Activated T-helper 1 cell treated with Interleukin-2 at 50 U/mL for 16 hours (primary cell): ENCODE measurements at places on chromosomes 11 and 22.

GRCh38 chr22:30275625-30276024 is 9.0 kb upstream of the OSM start:
- DNase-seq, result no peak

GRCh38 chr11:70063555-70063954 is 14.6 kb upstream of the ANO1 start:
- no peak for DNase-seq

- DNase-seq, result no peak
Observed at GRCh38 chr11:12832480-12833224, 158.4 kb downstream of the TEAD1 start.

GRCh38 chr11:44829838-44830237 is 103.1 kb downstream of the TSPAN18 start:
- no peak for DNase-seq

- no peak for DNase-seq
Observed at GRCh38 chr11:120248551-120249278, 8.8 kb downstream of the POU2F3 start.

DNA sequence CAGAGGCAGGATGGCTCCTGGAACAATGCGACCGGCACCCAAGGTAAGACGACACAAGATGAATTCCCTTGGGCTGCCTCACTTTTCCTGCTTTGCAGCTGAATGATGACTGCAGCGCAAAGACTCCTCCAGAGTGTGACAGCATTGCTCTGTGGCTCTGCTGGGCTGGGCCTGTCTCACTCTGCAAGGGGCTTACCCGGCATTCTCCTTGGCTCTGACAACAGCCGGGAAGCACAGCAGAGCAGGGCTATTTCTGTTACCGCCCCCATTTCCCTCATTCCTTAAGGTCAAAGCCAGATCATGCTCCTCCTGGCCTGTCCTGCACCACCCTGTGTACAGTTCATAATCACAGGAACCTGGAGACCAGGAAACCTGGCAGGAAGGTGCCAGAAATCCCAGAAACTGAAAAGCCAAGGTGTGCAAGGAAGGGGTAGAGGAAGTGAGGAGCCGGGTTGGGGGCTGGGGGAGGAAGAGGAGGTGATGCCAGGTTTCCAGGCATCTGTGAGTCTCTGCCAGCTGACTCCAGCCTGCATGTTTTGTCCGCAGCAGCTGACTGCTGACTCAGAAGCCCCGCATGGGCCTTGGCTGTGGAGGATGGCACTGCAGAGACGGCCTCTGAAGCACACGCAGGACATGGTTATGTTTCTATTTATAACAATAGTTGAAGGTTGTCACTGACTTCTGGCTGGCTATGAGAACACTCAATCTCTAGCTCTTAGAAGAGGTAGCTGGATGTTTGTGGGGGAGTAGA is 113.6 kb downstream of the MICAL3 start:
- DNase-seq, result no peak

GRCh38 chr11:120517390-120517761 is 5.8 kb downstream of the GRIK4 start:
- no peak for DNase-seq

- DNase-seq, result no peak
Observed at GRCh38 chr22:23207729-23208393, 27.6 kb downstream of the BCR start.

DNA sequence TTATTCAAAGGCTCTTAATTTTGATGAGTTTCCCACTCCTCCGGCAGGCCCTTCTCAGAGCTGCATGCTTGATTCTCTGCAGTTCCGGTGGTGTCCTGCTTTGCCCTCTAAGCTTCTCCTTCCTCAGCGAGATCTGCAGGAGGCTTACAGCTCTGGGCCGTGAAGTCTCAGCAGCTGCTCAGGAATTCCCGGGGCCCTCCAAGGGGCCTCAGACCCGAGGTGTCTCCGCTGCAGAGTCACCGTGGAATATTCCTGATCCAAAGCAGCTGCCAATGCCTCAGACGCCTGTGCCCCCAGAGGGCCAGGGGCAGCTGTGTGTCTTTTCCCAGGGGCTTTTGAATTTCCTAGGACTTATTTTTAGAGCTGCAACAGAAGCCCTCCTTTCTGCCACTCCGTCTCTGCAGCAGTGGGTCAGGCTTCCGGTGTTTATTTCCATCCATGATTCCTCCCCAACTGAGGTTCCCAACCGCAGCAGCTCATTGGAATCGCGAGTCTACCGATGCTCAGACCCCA is 37.2 kb downstream of the RPS6KA4 start:
- DNase-seq, result no peak

GRCh38 chr11:17570034-17570433 is 23.0 kb downstream of the OTOG start:
- DNase-seq, result no peak

DNA sequence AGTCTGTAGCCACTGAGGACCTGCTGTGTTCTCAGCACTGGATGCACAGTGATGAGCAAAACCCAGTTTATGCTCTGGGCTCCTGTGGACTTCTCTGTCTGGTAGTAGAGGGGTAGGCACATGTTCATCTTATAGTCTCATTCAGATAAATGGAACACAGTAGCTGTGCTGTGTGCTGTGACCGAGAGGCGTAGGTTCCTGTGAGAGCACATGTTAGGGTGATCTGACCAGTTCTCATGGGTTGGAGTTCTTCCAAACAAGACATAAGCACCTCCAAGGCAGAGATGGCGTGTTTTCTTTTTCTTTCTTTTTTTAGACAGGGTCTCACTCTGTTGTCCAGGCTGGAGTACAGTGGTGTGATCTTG is 154.8 kb upstream of the RASSF10 start:
- no peak for DNase-seq

GRCh38 chr11:68523743-68524142 is 63.2 kb downstream of the PPP6R3 start:
- DNase-seq, result no peak

GRCh38 chr11:2128130-2128510 is 11.1 kb downstream of the IGF2 start:
- no peak for DNase-seq

GRCh38 chr22:32226326-32227104 is 21.6 kb upstream of the RFPL2 start:
- no peak for DNase-seq

DNA sequence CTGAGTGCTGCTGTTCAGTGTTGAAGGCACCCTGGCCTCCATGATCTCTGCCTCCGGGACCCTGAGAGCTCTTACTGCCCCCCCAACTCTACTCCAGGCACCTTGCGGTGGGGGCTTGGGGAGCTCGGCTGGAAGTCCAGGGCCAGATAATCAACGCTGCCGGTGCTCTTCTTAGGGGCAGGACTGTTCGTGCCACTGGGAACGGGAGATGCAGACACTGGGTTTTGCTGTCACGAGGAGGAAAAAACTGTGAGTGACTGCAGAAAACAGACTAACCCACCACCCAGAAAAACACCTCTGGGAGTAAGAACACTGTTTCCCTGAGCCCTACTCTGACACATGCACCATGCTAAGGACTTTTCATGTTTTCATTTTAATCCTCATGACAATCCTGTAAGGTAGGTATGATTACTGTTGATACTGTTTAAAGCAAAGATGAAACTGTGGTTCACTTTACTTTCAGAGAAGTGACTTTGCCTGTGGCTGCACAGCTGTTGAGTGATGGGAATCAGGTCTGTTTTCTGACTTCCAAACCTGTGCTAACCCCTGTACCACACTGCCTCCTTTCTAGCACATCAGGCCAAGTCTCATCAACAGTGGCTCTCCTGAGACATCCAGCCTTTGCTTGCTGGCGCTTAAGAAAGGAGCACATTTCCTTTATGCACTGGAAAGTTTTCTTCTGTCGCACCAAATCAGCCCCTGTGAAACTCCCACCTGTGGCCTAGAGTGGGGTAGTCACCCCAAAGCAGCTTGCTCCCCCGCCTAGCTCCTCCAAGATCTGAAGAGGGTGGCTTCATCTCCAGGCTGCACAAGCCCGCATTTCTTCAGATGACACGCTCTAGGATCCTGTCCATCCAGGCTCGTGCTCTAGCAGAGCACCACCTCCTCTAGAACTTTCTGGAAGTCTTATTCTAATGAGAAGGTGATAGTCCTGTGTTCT is 31.8 kb downstream of the USP35 start:
- DNase-seq, result no peak

GRCh38 chr22:37144180-37144554 is 5.5 kb downstream of the IL2RB start:
- no peak for DNase-seq

- DNase-seq, result no peak
Observed at GRCh38 chr11:17766590-17766989, 32.0 kb downstream of the KCNC1 start.

DNA sequence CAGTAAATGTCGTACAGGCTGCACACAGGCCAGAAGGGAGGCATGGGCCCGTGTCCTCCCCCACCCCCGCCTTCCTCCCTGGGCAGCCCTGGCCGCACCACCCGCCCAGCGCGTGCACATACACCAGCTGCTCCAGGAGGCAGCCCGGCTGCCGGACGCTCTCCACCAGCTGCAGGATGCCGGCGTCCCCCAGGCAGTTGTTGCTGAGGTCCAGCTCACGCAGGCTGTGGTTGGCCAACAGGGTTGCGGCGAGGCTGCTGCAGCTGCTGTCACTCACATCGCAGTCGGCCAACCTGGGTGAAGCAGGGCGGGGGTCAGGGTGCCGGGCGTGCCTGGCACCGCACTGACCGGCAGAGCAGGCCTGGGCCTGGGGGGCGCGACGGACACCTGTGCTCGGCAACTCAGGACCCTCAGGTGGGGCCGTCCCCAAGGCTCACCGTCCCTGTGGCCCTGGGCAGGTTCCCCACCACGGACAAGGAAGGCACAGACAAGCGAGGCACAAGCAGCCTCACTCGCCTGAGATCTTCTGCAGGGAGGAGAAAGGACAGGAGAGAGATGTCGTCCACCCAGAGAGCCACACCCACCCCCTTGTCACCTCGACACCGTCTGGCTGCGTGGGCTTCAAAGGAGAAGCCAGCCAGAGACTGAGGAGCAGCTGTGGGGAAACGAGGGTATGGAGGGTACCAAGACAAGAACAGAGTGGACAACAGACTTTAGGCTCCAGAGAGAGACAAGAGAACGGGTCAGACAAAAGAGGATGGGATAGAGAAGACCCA is 12.1 kb downstream of the RNH1 start:
- no peak for DNase-seq

DNA sequence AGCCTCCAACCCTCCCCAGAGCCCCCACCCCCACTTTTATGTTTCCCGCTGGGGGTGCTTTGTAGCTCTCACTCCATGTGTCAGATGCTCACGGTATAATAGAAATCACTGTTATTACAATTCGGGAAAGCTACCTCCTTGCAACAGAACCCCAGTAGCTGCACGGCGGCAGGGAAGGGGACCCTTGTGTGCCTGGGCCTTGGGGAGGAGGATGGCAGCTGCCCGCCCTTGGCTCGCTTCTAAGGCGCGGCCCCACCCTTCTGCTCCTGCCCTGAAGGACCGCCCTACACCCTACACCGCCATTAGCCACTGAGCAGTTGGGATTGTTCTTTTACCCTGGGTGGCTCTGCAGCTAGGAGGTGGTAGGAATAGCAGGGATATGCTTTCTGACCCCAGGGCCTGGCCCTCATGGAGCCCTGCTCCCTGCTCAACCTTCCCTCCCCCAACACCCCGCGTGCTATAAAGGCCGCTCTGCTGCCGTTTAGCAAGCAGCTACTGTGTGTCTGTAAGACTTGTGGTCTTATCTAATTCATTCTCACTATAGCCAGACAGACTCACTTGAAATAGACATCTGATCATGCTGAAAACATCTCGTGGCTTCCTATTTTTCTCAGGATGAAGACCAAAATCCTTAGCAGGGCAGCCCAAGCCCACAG is 219.7 kb downstream of the CEP164 start:
- no peak for DNase-seq

DNA sequence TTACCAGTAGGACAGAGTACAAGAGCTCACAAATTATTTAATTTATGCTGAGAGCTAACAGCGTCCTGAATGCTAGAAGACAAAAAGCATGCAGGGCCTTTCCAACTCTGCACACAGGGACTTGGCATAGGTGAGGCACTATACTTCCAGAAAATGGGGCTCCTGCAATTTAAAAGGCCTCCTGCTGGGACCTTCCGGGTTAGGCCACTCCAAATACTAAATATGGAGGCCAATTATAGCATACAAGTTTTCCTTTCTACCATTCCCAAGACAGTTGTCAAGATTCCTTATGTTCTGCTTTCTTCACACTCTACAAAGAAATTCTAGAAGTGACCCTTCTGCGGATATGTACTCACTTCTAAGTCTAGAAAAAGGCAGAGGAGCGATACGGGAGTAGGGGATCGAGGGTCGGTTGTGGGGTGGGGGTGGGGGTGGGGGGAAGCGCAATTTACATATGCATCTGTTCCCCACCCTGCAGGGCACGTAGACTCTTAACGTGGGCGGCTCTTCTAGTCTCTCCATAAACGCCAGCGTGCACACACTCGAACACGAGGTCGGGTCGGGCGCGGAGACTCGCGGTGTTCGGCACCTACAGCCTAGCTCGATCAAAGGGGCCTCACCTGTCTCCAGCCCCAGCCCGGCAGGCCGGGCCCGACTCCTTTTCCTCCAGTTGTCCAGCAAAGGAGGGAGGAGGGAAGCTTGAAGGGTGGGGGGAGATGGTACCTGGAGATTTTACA is 728 bp downstream of the DCUN1D5 start:
- DNase-seq, result peak; percentile 16

DNA sequence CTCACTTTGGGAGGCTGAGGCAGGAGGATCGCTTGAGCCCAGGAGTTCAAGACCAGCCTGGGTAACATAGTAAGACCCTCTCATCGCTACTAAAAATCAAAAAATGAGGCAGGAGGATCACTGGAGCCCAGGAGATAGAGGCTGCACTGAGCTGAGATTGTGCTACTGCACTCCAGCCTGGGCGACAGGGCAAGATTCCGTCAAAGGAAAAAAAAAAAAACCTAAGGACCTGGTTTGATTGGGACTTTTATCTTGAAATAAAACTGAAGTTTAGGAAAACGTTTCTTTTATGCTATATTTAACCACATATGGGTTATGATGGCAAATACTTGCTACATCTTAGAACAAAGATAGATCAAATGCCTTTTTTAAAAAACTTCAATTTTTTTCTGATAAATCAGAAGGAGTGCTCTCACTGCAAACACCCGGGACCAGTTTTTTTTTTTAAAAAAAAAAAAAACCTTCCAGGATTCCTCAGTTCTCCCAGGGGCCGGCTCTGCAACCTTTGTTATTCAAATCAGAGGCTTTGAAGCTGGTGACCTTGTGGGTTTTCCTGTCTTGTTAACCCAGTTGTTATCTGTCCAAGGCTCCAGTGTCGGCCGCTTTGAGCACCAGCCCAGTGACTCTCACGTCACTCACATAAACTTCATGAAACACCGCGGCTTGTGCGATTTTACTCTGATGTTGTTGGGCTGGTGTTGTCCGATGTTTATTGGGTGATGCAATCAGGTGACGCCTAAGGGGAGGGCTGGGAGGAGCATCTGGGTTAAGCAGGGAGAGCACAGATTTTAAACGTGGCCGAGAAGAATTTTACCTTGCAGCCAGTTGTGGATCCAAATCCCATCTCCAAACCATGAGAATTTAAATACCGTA is 24.7 kb upstream of the SLC22A12 start:
- no peak for DNase-seq
